Renal cortical epithelial cell (primary cell): ENCODE measurements at places on chromosomes 1 and 21.
A peak's percentile ranks its signal among the peaks of the same experiment; 100 is the strongest.

GRCh38 chr1:21200767-21201166, 24.1 kb upstream of the EIF4G3 start:
- peak; percentile 63 for DNase-seq

- DNase-seq: peak; percentile 75
Measured at GRCh38 chr1:11990303-11991032, 10.2 kb downstream of the MFN2 start.

DNA sequence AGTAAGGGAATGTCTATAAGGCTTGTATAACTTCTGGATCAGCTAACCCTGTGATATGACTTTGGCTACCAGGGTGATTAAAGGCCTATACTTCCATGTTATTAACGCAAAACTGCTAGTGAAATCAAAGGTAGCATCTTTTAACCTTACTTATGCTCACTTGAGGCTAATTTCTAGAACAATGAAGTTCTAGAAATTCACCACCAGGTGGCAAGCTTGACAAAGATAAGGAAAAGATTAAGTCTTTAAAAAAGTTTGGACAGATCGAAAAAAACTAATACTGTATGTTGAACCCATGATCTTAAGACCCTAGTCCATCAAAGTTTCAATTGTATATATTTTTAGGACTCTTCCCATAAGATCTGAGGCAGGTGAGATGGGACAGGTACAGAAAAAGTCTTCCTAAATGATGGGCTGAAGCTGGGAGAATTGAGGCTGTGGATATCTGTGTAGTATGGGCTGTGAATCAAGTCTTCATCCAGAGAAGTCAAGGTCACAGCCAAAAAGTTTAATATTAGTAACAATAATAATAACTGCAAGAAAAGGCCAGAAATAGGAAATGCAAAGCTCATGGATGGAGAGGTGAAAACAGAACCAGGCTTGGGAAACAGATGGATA, 18.8 kb downstream of the KYAT3 start:
- peak; percentile 66 for DNase-seq

DNA sequence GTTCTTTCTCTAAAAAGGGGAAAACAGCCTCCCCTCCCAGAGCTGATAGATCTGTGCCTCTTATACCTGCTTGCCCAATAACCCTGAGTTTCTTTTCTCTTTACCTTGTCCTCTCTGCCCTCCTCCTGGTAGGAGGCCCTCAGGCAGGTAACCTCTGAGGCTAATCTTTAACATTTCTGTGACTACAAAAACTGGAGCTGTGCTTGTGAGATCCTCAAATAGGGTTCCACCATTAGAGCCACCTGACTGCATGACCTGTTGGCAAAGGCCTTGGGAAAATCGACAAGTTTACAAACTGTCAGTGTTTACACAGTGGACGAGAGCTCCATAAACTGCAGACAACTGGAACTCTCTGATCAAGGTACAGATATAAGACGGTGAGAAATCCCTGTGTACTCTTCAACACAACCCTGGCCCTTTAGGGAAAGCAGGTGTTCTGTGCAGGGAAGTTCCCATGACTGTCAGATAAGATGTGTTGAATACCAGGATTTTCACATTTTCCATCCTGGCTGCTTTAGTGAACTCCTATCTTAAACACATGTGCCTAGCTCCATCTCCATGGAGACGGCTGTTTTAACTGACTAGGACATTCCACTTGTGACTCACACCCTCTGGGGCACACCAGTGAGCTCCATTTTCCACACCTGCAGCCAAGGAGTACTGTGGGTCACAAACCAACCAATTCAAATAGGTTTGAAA, 38.3 kb downstream of the ECE1 start:
- peak; percentile 99 for DNase-seq

DNA sequence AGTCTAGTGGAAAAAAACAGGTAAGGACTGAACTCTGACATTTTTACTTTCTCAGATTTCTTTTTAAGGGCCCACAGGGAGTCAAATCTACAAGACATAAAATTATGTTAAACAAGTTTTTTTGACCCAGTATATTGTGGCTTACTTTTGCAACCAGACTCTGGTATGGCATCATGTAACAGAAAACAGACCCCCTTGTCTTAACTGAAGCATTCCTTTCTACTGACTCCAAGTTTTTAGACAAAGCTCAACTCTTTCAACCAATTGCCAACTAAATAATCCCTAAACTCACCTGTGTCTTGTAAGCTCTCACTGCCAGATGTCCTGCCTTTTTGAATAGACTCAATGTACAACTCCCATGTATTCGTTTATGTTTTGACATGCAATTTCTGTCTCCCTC, 64.3 kb downstream of the FASLG start:
- peak; percentile 26 for DNase-seq

DNA sequence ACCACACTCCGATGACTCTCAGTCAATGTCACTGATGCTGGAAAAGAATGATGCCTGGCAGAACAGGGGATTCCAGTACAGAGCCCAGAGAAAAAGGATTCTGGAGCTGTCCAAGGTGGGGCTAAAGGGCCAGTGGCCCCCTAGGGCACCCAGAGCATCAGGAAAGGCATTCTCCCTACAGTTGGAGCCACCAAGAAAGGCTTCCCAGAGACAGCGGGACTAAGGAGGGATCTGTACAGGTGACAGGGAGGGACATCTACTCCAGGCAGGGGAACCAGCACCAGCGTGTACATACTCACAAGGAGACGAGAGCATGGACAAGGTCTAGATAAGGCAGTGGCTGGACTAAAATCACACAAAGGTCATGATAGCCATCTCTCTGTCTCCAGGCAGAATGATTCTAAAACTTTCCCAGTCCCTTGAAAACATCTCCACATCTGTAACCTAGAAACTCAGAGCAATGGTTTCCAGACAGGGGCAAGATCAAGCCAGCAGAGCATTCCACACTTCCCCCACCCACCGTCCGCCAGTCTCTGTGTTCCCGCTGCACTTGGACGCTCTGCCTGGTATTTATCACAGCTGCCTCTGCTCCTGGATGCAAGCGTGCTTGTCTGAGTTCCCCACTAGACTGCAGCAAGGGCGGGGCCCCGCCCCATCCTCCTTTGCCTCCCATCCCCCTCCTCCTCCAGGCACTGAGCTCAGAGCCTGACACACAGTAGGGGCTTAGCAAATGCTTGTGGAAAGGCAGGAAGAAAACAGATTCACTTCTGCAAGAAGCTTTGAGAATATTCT, 111.6 kb upstream of the ZC3H12A start:
- DNase-seq: no peak

- no peak for DNase-seq
Measured at GRCh38 chr1:179889589-179889988, 7.5 kb downstream of the TOR1AIP1 start.

- peak; percentile 51 for DNase-seq
Measured at GRCh38 chr1:154407198-154408091, 2.3 kb downstream of the IL6R start.

GRCh38 chr1:58805716-58806571, 22.1 kb upstream of the JUN start:
- DNase-seq: peak; percentile 41

GRCh38 chr1:226548256-226549093, at the start of gene STUM:
Gene STUM, plus strand, starts transcription at chr1:226548764. Its CDS starts 141 bp downstream, at chr1:226548905.
- DNase-seq: no peak

GRCh38 chr1:168180148-168180524, 1.4 kb downstream of the TIPRL start:
- no peak for DNase-seq

DNA sequence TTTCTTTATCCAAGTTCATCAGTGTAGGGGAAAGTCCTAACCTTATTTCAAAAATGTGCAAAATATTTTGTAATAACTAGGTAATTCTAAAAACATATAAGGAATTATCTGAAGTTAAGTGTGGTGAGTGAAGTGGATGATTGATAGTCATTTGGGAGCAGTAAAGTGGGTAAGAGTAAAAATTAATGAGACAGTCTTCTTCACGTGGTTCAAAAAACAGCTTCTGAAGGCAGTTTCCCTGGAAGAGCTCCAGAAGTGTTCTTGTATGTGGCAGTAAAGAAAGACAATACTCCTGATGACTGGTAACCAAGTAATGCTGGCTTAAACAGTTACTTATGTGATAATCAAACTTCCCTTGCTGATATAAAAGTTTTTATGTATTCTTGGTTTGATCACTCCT, 50.3 kb downstream of the LEPR start:
- peak; percentile 67 for DNase-seq

DNA sequence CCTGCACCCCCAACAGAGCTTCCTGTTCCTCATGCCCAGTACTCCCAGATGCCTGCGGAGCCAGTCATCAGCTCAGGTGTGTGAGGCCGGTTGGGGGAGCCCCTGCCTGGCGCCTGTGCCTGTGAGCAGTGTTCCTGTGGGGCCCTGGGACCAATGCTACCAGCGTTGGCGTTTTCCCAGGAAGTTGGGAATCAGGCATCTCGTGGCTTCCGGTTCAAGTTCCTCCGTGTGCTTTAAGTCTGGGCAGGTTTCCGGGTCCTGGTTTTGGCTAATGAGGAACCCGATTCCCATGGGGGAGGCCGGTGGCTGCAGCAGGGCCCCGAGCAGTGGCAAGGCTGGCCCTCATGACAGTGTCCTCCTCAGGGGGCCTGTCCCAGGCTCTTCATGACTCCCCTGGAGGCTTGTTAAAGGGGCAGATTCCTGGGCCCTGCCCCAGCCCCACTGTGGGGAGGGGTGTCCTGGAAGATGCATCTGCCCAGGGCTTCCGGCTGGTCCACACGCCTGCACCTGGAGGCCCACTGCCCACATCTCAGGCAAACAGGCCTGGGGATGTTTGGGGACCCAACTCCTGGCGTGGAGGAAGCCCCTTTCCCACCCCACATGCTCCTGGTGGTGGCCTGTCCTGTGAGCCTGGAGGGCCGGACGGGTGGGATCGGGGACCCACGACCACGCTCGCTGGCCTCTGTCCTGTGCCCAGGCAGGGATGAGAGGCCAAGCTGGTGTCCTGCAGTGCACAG, 26.2 kb downstream of the TP73 start:
- no peak for DNase-seq

DNA sequence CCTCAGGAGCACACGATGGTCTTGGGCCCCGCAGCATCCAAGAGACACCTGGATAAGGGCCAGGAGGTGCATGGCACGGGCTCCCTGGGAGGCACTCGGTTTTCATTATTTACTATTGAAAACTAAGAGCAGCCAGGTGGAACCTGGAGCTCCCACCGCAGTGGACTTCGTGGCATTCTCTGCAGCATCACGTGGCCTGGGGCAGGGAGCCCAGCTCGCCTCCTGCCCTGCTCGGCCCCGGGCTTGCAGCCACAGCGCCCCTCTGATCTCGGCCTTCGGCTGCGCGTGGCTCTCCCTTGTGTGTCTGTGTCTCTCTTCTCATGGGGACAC, 121.6 kb downstream of the SIK1 start:
- peak; percentile 22 for DNase-seq

- peak; percentile 79 for DNase-seq
Measured at GRCh38 chr1:1344655-1345361, 4.4 kb downstream of the DVL1 start.

DNA sequence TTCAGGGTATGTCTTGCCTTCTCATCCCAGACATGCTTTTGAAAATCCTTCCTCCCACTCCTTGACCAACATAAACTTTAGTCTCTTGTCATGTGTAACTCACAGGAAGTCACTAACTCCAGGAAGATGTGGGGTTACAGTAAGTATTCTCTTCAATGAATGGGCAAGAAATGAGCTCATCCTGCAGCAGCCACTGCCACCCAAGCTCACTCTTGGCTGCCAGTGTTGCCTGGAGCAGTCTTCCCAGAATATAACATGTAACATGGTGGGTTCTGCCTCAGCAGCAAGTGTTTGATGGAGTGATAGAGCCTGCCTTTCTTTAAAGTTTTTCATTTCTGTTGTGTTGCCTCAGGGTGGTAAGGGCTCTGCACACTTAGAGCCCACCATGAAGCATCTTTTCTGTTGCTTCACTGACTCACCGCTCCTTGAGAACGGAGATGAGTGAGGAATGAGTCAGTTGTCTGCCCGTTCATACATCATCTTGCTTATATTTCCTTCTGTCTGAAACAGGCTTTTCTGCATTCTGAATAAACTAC, 187.0 kb downstream of the TPR start:
- peak; percentile 87 for DNase-seq

DNA sequence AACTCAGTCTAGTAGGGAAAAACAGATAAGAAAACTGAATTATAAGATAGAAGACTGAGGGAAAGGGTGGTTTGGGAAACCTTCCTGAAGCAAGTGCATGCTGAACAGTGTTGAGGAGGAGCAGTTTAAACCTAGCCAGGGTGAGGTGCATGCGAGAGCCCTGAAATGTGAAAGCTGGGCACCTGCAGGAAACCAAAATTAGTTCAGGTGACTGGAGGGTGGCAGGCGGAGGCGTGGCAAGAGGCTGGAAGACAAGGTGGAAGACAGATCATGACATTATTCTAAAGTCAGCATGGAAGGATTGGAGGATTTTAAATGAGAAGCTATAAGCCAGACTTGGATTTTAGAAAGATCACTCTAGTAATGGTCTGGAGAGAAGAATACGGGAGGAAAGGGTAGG, 75.1 kb downstream of the CACNA1E start:
- no peak for DNase-seq

DNA sequence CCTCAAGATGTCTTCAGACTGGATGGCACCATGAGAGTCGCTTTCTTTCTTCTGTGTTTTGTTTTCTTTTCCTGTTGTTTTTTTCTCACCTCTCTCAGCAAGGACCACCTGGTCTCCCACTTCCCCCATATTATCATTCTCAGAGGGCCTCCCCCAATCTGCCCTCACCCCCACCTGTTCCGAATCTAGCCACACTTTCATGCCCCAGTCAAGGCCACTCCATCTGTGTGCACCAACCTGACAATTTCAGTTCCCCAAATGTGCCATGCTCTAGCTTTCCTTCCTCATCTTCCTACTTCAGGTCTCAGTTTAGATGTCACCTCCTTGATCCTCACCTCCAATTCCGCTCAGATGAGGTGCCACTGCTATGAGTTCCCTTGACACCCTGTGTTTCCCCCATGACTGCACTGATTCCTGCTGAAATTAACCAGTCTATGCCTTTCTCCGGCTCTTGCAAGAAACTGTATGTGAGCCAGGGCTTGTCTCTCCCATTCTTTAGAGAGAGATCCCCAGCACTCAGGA, 146.2 kb downstream of the PLPP3 start:
- no peak for DNase-seq

GRCh38 chr1:102190429-102190828, 193.7 kb upstream of the OLFM3 start:
- DNase-seq: no peak

DNA sequence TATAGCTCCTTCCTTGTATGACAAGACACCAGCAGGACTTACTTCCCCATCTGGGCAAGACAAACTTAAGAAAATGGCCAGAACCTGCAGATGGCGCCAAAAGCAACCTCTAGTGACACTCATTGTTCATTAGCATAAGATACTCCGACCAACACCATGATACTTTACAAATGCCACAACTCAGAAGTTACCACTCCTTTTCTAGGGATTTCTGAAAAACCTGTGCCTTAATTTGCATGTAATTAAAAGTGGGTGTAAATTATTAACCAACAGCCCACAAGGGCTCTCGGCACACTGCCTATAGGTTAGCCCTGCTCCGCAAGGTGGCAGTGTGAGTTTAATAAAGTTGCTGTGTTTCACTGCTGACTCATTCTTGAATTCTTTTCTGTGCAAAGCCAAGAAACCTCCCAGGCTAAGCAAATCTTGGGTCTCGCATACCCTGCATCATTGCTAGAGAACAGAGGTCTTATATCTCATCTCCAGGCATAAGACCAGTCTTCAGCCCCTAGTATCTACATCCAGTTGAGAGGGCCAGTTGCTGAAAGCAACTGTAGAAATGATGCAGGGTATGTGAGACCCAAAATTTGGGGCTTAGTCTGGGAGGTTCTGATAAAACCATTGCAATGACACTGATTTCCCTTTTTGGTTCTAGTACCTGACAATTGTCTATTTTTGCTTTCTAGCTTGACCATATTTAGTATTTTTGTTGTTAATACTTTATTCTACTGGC, 86.4 kb downstream of the FAF1 start:
- DNase-seq: peak; percentile 82
